ENCODE measurements at places on chromosomes 5 and 9.

DNA sequence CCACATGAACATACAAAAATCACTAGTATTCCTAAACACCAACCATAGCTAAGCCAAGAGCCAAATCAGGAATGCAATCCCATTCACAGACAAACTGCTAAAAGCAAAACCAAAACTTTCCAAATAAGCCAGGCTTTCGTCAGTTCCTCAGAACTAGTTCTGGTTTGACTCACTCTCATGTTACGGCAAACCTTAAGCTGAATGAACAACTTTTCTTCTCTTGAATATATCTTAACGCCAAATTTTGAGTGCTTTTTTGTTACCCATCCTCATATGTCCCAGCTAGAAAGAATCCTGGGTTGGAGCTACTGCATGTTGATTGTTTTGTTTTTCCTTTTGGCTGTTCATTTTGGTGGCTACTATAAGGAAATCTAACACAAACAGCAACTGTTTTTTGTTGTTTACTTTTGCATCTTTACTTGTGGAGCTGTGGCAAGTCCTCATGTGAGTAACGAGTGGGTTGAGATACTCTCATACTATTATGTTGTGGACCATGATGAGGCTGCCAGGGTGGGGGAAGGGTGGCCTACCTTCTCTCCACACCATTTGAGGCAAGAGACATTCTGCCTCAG lies at the start of gene PDCD1LG2:
PDCD1LG2 (plus strand) TSS at position 172 of the 572 bp plus-strand sequence. CDS start 12,016 bp downstream, outside the sequence.
- DNase-seq = no peak

- peak; percentile 36 for DNase-seq
Observed at GRCh38 chr9:122217640-122218039, 11.1 kb downstream of the LHX6 start.

DNA sequence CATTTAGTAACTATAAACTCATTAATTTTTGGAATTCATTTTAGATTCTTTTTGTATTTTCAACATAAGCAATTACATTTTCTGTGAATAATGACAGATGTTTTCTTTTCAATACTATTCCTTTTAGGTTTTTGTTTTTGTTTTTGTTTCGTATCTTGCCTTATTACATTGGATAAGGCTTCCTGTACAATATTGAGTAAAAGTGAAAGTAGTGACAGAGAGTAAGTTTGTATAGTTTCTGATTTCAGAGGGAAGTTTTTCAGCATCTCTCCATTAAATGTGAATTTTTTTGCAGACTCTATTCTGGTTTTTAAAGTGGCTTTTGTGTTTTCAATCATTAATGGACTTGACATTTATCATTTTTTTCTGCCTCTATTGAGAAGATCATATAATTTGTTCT lies 12.8 kb upstream of the CAMK4 start:
- DNase-seq = no peak

DNA sequence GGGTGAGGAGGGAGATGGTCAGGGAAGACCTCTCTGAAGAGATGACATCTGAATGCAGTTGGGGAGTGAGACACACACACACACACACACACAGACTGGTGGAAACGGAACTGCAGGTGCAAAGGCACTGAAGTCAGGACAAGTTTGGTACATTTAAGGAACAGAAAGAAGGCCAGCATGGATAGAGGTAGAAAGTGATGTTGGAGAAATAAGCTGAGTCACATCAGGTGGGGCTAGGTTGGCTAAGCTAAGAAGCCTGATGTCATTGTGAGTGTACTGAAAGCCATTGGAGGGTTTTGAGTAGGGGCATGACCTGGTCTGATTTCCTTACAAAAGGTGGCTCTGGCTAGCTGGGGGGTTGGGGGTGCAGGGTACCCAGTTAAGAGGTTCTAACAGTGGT lies 3.1 kb downstream of the BSPRY start:
- DNase-seq = no peak

- DNase-seq = no peak
Observed at GRCh38 chr9:3783156-3783555, 257.4 kb upstream of the RFX3 start.
